ENCODE measurements at places on chromosomes 1 and 21.
A peak's percentile ranks its signal among the peaks of the same experiment; 100 is the strongest.

DNA sequence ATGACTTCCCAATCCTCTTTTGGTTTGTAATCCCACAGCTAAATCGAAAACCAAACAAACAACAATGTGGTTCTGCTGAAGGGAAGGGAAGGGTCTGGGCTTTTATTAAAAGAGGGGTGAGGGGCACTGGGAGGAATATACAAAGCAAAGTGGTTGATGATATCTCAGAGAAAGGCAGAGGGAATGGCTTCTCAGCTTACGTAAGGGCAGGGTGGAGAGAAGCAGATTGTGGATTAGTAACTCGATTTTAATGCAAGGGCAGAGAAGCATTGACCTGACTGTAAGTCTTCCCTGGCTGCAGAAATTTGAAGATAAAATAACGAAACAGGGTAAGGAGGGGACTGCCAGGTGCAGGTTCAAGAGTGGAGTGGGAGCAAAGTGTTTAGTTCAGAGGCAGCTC is 438.2 kb upstream of the LRRC7 start:
- DNase-seq = no peak

- no peak for DNase-seq
These were observed 43.4 kb downstream of the CNST start for GRCh38 chr1:246609632-246610031.

DNA sequence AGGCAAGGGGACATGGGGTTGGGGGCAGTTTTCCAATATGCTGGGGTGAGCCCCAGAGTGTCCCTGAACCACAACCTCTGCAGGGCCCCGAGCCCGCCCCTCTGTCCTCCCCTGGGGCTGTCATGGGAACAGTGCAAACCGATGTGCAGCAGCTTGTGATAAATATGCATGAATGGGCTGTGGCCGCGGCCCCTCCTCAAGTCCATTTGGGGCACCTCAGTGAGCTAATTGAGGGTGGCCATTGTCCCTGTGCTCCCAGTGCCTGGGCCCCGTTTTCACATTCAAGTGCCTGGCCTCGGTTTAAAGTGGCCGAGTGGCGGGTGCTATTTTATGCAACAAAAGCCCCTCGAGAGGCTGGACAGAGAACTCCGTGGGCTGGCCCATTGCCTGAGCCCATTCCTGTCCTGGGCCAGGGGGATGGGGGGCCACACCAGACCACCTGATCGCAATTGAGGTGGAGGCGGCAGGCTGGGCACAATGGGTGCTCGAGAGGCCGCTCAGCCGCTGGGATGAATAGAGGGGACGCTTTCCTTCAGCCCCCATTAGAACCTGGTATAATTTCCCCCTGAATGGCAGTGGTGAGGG is 193.7 kb downstream of the FOXD2 start:
- no peak for DNase-seq

DNA sequence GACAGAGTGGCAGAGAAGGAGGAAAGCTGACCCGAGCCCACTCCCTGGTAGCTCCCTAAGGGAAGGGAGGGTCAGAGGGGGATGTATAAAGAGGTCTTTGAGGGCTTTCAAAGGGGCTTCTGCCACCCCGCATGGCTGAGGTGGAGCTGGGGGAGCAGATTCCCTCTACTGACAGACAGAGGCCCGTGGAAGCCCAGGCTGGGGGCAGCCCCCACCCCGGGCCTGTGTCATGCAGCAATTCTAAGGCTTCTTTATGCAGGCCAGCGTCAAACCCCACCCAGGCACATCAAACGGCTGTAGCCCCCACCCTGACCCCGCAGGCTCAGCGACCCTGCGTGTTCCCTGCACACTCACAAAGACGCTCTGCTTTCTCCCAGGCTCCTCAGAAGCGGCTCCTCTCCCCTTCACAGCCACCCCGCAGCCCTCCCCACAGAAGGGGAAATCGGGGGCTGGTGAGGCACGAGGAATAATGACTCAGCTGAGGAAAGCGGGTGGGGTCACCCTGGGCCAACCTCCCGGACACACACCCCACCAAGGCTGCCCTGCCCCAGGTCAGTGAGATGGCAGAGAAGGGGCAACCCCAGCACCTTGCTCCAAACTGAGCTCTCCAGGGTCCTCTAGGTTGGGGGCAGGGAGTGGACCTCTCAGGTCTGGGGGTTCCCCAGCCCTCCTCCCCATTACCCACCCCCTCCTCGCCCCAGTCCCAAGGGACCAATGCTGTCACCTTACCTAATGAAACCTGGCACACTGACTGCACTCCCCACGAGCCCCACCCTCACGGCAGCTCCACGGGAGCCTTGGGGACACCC is 10.8 kb downstream of the SLC45A3 start:
- DNase-seq = peak; percentile 78

DNA sequence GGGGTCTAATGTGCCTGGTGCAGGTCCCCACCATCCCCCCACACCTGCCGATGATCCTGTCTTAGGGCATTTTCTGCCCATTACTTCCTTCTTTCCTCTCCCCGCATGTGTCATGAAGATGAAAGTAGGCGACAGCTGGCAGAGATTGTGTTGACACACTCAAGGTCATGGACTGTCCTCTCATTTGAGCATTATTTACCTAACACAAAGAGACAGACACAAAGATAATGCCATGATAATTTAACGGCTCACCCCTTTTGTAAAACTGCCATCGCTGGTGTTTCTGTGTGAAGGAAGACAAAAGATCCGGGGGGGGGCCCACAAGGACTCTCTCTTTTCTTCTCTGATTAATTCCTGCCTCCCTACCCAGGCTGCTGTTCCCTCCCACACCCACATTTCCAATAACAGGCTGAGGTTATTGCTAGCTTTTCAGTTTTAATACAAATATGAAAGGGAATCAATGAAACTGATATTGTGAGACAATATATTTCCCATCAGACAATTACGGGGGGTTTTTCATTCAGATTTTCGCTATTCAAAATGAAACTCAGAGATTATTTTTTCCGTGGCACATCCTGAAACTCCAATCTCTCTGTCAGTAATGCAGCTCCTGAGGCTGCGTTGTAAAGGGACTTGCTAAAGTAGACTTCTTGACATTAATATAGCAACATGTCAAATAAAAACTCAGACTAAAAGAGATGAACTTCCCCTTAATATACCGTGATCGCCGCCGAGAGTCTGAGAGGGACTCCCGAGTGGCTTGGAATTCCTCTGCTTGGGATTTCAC is 561.1 kb downstream of the NPHP4 start:
- DNase-seq = no peak

GRCh38 chr1:21263653-21264225 is 26.5 kb downstream of the ECE1 start:
- DNase-seq = no peak

GRCh38 chr1:14914351-14914988 is 239.1 kb upstream of the TMEM51 start:
- no peak for DNase-seq

- peak; percentile 9 for DNase-seq
These were observed 72.7 kb downstream of the MAST2 start for GRCh38 chr1:45876000-45876617.

DNA sequence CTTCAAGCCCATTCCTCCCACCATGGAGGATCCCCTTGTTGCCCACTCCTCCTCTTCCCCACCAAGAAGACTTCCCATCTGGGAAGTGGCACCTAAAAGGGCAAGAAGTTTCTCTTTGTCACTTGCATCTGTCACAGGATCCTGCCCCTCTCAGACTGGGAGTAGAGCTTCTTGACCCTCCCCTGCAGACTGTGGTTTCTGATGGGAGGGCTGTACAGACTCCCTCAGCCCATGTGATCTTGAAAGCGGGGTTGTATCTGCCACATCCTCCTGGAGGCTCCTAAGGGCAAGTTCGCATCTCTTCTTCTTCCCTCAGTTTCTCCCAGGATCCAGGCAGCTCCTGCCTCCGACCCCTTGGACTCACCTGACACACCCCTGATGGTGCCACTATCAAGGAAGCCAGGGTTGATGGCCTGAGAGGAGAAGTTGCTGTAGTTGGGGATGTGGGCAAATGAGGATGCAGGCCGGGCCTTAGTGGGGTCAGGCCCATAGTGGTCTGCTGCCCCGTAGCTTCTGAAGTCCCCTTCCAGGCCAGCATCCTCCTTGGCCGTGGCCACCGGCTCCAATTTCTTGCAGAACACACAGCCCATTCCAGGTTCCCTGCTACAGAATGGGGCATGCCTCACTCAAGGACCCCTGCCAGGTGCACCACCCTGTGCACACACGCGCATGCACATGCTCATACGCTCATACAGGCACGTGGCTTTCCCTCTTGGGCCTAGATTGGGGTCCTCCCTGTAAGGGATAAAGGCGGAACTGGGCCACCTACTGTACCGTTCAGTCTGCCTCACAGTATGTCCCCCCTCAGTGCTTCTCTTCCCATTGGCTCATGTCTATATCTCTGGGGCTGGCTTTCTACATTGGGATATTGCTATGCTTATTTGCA is 11.4 kb downstream of the FGR start:
- peak; percentile 12 for DNase-seq

GRCh38 chr1:221888801-221889200 is 146.9 kb upstream of the DUSP10 start:
- no peak for DNase-seq

GRCh38 chr1:26353210-26353859 is 595 bp downstream of the CRYBG2 start:
- no peak for DNase-seq

- DNase-seq = no peak
These were observed 2.4 kb downstream of the NECAP2 start for GRCh38 chr1:16442941-16443340.

DNA sequence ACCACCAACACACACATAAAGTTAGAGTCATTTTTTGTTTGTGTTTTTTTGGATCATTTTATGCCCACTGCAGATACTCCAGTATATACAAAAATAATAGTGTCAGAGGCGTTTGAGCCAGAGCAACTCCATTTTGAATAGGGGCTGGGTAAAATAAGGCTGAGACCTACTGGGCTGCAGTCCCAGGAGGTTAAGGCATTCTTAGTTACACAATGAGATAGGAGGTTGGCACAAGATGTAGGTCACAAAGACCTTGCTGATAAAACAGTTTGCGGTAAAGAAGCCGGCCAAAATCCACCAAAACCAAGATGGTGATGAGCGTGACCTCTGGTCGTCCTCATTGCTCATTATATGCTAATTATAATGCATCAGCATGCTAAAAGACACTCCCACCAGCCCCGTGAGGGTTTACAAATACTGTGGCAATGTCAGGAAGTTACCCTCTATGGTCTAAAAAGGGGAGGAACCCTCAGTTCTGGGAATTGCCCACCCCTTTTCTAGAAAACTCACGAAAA is 40.6 kb downstream of the GJA5 start:
- DNase-seq = no peak

GRCh38 chr1:9345922-9346321 is 53.2 kb downstream of the SPSB1 start:
- DNase-seq = no peak

DNA sequence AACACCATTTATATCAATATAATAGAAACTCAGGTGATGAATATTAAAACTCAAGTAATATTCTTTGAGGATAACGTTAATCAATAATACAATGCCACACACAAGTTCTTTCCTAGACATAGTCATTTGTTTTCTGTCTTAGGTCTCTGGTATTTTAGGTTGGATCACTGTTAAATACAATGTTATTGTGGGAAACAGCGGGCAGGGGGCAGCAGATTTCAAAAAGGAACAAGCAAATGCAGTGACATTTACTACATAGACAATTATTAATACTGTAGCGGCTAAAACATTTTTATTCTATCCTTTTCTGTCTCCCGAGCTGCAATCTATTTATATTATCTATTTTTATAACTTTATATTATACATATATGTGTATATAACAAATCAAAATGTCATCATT is 186.4 kb upstream of the ZNHIT6 start:
- no peak for DNase-seq

DNA sequence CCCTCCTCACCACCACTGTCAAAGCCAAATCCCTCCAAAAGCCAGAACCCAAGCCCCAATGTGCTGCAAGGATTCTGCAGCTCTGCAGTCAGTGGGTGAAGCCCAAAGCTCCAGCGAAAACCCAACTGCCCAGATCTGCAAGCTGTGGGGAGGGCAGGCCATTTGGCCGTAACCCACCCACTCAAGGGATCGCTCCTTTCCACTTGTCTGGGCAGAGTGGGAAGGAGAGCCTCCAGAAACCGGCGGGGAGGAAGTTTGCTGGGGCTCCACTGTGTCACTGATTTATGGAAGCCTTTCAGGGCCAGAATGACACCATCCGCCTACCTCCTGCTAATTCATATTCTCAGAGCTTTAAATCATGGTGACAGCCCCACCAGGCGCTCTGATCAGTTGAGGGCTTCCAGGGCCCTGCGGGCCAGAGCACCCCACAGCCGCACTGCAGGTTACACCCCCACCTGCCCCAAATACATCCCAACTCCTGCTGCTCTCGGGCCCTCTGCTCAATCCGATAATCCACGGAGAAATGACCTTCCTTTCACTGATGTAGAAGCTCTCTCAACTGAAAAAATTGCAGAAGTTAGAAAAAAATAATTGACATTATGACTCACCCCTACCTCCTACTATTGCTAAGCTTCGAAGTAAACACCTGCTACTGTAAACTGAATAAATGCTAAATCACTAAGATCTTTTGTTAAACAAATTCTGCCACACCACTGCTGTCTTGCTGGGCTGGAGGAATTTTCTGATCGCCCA is 40.6 kb upstream of the RAB4A start:
- DNase-seq = no peak

- DNase-seq = no peak
These were observed 48.1 kb downstream of the CAMSAP2 start for GRCh38 chr1:200786788-200787187.

- DNase-seq = peak; percentile 82
These were observed 20.4 kb downstream of the DEGS1 start for GRCh38 chr1:224203243-224204016.

- DNase-seq = no peak
These were observed 74.7 kb downstream of the ALG6 start for GRCh38 chr1:63442141-63442475.

DNA sequence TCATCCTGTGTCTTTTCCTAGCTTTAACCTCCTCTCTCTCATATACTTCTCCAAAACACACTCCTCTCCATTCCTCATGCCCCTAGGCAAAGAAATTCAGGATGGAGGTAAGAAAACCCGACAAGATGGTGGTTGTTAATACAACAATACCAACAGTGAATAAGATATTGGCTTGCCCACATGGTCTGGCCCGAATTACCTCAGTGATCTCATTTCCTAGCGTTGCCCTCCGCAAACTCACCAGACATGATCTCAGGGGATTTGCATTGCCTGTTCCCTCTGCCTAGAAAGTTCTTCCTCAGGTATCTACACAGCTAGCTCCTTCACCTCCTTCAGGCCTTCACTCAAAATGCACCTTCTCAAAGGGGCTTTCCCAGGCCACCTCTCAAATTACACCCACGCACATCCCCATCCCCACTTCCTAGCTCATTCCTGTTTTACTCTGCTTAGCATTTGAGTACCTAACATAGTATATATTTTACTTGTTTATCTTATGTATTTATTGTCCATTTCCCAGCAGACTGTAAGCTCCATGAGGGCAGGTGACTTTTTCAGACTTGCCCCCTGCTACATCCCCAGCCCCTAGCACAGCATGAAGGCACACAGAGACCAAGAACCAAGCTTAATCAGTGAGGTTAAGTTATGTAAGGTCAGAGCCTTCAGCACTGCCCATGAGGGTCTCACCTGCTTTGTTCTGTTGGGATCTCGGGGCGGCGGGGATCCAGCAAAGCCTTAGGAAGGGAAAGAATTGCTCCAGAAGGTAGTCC is 10.2 kb upstream of the UBR4 start:
- no peak for DNase-seq

- DNase-seq = no peak
These were observed 7.9 kb downstream of the COL6A1 start for GRCh38 chr21:45989355-45990048.
